Stromal cell of bone marrow (primary cell): ENCODE measurements at places on chromosomes 1 and 21.

- no peak for DNase-seq
Measured at GRCh38 chr1:209622841-209623829, 29.1 kb downstream of the LAMB3 start.

DNA sequence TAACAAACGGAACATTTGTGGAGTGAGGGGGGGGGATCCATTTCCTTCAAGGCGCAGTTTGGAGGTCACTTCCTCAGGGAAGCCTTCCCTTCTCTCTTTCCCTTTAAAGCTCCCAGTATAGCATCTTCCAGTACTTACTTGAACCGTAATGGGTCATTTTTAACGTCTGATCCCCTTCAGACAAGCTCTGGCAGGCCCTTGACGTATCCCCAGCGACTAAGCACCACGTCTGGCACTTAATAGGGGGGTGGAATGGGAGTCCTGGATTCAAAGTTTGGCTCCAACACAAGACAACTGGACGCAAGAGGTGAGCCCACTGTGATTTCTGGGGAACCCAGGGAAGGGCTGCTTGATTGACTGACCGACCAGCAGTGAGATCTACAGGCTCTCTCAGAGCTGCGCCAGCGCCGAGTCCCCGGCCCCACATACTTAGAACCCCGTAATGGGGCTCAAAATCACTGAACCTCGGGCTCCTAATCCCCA lies 441 bp downstream of the YARS1 start:
- DNase-seq: no peak

DNA sequence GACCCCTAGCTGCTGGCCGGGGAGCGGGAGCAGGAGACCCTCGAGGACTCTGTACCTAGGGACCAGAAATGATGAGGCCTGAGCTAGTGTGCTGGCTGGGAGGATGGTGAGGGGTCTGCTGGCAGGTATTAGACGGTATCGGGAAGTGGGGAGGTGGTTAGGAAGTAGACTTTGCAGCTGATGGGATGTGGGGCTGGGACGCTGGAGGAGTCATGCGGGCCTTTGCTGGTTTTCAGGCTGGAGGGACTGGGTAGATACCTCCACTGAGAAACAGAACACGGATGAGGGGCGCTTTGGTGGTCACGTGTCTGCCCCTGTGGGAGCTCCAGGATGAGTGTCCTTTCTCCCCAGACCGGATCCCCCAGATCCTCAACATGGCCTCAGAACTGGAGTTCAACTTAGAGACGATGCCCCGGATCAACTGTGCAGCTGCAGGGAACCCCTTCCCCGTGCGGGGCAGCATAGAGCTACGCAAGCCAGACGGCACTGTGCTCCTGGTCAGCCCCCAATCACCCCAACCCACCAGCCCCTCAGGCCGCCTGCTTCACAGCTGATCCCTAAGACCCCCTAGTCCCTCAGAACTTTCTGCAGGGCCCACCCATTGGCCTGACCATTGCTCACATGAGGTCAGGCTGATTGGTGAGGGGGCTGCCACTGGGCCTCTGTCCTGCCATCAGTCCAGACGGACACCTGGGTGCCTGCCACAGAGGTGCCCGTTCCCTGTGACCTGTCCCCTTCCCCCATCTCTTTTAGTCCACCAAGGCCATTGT lies 8.0 kb downstream of the TIE1 start:
- DNase-seq: no peak

DNA sequence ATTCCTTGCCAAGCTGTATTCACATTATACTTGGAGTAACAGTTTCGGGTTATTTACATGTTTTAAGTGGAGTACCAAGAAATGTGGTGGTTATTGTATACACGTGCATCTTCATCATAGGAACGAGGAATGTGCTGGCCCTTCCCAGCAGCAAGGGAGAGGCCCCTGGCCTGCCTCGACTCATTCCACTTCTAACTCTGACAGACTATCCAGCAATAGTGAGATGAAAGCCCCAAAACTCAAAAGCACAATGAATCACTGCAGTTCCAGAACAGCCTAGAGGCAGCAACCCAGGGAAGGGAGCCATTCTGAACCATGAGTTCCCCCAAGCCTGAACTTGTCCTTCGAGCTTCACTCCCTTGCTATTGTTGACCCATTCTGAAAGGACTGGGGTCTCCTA lies 23.1 kb downstream of the FAM89A start:
- no peak for DNase-seq

GRCh38 chr1:225987491-225988316 lies 11.4 kb downstream of the SDE2 start:
- no peak for DNase-seq

DNA sequence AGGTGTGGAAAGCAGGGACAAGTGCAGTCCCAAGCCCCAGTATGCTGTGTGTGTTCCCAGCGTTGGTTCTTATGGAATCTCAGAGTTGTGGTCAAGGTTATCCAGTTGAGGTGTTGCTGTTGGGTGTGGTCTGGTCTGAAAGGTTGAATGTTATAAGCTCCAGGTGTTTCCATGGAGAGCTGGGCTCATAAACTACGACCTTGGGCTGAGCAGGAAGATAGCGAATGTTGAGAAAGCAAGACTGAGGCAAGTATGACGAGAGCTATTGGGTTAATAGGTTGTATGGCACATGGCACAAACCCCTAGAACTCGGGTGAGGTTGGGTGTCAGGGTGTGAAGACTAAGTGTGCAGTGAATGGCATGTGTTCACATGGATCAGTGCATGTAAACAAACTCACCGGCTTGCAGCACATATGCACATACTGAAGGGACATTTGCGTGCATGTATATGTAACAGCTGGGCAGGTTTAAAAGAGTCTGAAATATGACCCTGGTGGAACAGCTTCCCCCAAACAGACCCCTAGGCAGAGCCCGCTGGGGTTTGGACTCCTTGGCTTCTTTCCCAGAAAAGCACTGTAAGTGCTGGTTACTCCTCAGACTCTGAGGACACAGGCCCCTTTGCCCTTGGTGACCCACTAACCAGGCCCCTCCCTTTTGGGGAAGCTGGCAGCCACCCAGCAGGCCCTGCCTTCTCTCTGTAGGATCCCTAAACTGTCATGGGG lies 117.5 kb downstream of the NAV1 start:
- no peak for DNase-seq

DNA sequence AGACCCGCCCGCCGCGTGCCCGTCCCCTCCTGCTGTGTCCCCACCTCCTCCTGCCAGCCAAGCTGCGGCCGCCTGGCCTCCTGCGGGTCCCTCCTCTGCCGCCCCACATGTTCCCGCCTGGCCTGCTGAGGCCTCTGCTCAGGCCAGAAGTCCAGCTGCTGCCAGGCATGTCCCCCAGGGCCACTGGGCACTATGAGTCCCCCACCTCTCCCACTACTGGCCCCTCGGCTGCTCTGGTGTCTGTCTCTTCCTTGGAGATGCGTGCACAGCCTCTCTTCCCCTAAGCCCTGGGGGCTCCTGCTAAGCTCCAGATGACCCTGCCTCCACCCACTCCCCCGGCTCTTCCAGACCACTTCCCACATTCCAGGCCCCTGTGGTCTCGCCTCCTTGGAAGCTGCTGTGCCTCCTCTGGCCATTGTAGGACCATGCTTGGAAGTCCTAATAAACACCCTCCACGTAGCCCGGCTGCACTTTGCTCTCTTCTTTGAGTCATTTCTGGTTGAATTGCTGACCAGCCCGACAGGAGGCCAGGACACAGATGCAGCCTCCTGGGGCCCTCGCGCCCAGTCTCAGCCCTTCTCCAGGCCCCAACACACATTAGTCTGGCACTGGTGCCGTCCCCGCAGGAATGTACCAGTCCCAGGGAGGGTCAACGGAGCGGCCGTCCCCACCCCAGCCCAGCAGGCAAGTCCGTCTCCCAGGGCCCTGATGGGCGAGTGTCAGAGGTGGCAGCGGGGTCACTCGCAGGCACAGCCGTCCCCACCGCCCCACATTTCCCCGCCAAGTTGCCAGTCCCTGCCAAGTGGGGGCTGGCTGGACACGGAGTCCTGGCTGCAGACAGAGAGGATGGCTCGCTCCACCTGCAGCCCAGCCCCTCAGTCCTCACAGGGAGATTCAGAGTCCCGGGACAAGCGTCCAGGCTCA lies 1.1 kb downstream of the KRTAP10-12 start:
- DNase-seq: no peak

- no peak for DNase-seq
Measured at GRCh38 chr21:43884861-43885417, 19.9 kb downstream of the AGPAT3 start.

- DNase-seq: no peak
Measured at GRCh38 chr1:234881893-234882771, 246.5 kb downstream of the TOMM20 start.

DNA sequence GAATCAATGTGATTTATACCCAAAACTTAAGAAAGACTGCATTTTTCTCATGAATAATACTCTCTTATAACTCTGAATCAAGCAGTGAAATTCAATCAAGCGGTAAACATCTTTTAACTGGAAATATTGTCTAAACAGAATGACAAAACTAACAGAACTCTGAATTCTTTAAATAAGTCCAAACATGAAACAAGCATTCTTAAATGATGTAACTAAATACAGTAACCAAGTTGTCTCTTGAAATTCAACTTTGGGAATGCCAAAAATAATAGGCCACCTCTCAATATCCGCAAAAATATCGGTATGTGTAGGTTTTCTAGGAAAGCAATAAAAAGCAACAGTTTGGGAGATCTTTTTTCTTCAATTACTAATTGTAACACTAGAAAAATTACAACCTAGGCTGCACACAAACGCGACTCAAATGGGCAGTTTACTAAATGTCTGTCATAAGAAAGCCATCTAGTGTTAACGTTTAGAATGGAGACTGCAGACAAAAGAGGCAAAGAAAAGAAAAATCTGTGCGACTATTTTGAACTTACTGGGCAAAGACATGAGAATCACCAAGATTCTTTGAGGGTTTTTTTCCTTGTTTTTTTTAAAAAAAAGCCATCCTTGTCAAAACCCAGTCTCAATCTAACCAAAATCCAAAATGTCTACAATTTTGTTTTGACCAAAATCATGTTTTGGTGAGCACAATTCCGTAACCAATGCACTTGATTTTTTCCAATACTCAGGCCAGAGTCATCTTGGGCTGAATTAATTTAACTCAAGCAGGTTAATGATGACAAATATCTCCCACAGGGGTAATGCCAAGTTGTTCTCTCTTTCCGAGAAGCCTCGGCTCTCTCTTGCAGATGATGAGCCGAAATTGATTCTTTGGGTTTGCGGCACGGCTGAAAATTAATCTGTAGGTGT lies 1.3 kb downstream of the SIPA1L2 start:
- DNase-seq: no peak

- DNase-seq: peak; percentile 22
Measured at GRCh38 chr1:174743654-174744561, 255.8 kb upstream of the CACYBP start.

- DNase-seq: no peak
Measured at GRCh38 chr1:18470671-18471355, 9.9 kb upstream of the KLHDC7A start.

- no peak for DNase-seq
Measured at GRCh38 chr1:8517661-8518489, 200.0 kb downstream of the SLC45A1 start.

GRCh38 chr1:12143631-12144155 lies 23.1 kb upstream of the TNFRSF1B start:
- DNase-seq: peak; percentile 98

GRCh38 chr1:167777269-167777650 lies 55.5 kb downstream of the MPZL1 start:
- no peak for DNase-seq

GRCh38 chr1:220878191-220879075 lies 810 bp upstream of the HLX start:
- no peak for DNase-seq

DNA sequence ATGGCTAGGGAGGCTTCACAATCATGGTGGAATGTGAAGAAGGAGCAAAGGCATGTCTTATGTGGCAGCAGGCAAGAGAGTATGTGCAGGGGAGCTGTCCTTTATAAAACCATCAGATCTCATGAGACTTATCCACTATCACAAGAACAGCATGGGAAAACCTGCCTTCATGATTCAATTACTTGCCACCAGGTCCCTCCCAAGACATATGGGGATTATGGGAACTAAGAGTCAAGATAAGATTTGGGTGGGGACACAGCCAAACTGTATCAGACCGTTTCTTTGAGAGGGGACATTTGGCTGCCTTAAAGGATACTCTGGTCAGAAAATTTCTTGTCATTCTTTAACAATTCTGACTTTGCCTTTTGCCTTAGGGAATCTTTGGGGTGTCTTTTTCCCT lies 3.2 kb upstream of the XPR1 start:
- no peak for DNase-seq

DNA sequence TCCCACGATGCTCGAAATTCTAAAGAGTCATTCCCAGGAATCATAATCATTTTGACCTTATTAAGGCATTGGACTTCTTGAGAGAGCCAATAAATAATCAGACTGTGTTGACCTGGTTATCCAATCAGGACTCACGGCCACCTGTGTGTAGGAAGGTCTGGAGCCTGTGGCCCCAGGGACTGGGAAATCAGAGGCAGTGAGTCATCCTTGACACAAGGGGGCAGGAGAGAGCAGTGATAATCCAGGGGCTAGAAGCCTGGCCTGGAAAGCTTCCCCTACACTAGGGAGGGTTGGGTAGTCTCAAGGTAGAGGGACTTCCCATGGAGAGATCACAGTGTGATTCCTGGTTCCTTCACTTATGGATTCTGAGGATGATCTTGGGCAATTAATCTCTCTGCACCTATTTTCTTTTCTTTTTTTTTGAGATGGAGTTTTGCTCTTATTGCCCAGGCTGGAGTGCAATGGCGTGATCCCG lies 4.7 kb downstream of the MR1 start:
- no peak for DNase-seq

DNA sequence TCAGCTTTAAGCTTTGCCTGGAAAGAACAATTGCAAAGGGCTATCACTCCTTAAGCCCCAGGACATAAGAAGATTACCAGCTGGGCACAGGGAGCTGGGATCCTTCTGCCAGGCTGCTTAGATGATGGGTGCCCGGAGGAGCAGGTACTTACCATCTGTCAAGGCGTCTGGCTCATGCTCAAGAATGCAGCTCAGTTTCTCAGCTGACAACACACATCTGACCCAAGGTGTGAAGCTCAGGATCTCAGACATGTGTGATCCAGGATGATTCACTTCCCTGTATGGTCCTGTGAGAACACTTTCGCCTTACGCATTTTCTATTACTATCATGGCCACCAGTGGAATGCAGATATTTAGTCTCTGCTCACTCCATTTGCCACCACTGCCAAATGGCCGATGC lies 14.7 kb upstream of the DISC1 start:
- DNase-seq: no peak

DNA sequence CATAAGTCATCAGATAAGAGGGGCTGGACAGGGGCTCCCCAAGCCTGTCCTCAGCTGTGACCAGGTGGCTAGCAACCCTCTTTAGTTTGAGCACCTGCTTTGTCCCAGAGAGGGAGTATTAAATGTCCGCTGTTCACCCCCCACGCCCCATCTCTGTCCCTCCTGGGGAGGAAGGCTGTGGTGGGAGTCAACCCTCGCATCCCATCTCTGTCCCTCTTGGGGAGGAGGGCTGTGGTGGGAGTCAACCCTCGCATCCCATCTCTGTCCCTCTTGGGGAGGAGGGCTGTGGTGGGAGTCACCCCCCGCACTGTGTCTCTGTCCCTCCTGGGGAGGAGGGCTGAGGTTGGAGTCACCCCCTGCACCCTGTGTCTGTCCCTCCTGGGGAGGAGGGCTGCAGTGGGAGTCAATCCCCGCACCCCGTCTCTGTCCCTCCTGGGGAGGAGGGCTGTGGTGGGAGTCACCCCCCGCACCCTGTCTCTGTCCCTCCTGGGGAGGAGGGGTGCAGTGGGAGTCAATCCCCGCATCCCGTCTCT lies 72.6 kb upstream of the ABCG1 start:
- no peak for DNase-seq
